Endodermal cell (in vitro differentiated cells): ENCODE measurements at places on chromosomes 11 and 22. TPM values are rescaled to one million over a fixed set of nuclear protein-coding genes. Genes with fewer than 3 reads are reported as not detected.

ST3GAL4 gene
- total RNA-seq = 16.3 and 16.5 TPM in 2 replicates

LRRC56 gene
- 3.0 to 4.0 TPM (median 3.4 TPM) in 3 replicates for total RNA-seq

SCYL1 gene
- 58.0 to 70.7 TPM (median 67.4 TPM) in 3 replicates for total RNA-seq

MEI1 gene
- total RNA-seq = 0.77 to 1.6 TPM (median 1.2 TPM) in 3 replicates

ZP1 gene
- not detected in 2 replicates for total RNA-seq

SLC22A25 gene
- total RNA-seq = not detected in 2 replicates

PTGDR2 gene
- total RNA-seq = 0.15 TPM in 1 of 3 replicates, not detected in the others

STX5 gene
- total RNA-seq = 37.3 to 54.0 TPM (median 43.0 TPM) in 3 replicates

SAMM50 gene
- 54.1 and 56.0 TPM in 2 replicates for total RNA-seq

NLRP14 gene
- 0.18 and 0.33 TPM in 2 replicates for total RNA-seq

HBD gene
- total RNA-seq = not detected in 3 replicates

SLC15A3 gene
- total RNA-seq = 0.80 to 1.6 TPM (median 0.82 TPM) in 3 replicates

CYB5R2 gene
- 44.3 and 51.9 TPM in 2 replicates for total RNA-seq

CCDC188 gene
- total RNA-seq = not detected in 2 replicates

GPR83 gene
- 0.13 to 0.35 TPM (median 0.19 TPM) in 3 replicates for total RNA-seq

OR6T1 gene
- not detected in 2 replicates for total RNA-seq

LRRC4C gene
- 0.27 and 0.84 TPM in 2 replicates for total RNA-seq

HEPN1 gene
- not detected in 2 replicates for total RNA-seq

PRR14L gene
- 74.7 to 135 TPM (median 131 TPM) in 3 replicates for total RNA-seq
